EL (cell line): ENCODE measurements at places on chromosomes 3 and 15.
A peak's percentile ranks its signal among the peaks of the same experiment; 100 is the strongest.

GRCh38 chr3:11671648-11672100 lies 28.0 kb upstream of the VGLL4 start:
- DNase-seq = peak; percentile 43

GRCh38 chr3:178206521-178206920 lies 329.7 kb upstream of the KCNMB2 start:
- no peak for DNase-seq

DNA sequence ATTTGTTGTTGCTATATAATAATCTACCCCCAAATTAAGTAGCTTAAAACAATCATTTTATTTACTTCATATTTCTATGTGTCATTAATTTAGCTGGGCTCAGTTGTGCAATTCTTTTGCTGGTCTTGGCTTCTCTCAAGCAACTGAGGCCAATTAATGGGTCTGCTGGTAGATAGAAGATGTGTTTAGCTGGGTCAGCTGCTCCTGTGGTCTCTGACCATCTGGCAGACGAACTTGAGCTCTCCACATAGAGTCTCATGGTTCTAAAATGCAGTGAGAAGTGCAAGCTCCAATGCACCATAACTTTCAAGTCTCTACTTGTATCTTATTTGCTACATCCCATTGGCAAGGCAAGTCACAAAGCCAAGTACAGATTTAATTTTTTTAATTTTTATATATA lies 515.6 kb downstream of the ZIC1 start:
- no peak for DNase-seq

DNA sequence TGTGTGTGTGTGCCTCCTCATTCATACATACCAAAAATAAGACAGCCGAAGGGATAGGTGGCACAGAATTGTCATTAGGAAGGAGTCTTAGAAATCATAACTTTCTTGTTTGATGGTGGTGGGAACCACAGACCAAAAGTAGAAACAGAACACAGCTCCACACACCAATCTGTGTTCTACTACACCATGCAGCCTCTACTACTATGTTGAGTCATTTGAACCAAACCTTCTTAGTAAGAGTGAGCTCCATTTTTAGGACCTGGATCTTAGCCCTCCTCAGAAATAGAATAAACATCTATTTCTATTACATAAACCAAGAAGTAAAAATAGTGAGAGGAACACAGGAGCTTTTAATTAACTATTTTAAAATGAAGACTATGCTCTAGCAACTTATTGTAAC lies 27.9 kb upstream of the PLCH1 start:
- no peak for DNase-seq

- DNase-seq = peak; percentile 96
Measured at GRCh38 chr3:134460965-134461364, 24.8 kb downstream of the ANAPC13 start.

DNA sequence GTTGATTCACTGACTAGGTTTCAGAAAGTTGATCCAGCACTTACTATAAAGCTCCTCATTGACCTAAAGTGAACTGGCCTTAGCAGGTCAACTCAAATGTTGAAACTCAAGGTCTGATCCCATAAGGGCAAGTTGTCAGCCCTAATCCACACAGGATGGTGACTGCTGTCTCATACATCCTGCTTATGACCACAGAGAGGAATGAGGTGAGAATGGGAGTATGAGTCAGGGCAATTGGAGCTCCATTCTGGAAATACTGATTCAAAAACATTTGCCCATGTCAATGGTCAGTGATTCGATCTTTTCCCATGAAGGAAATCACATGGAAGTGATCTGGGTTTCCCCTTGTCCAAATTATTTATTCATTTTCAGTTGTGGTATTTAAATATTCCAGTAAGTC lies 78.7 kb downstream of the ZNF385D start:
- peak; percentile 84 for DNase-seq

DNA sequence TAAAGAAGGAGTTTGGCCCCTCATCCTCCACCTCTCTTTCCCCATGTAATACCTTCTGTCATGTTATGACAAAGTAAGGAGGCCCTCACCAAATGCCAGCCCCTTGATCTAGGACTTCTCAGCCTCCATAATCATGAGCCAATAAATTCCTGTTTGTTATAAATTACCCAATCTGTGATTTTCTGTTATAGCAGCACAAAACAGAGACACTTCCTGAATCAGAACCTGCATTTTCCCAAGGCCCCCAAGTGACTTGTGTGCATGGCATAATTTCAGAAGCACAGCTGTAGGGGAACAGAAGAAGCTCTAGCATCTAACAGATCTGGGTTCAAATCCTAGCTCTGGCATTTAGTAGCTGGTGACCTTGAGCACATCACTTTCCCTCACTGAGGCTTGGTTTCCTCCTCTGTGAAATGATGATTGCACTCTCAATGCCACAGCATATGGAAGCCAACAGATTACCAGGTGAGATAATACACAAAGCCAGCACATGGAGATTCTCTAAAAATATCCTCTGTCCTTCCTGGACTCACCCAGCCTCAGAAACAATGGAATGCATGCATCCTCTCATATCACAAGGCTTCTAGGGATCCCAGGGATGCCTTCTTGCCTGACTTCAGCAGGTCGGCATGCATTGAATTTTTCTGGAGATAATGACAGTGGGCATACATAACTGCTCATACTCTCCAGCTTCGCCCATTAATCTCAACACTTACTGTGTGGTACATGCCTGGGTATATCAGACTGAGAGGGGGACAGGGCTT lies 26.3 kb downstream of the TLNRD1 start:
- DNase-seq = peak; percentile 28

GRCh38 chr3:53919741-53920140 lies 28.1 kb upstream of the SELENOK start:
- no peak for DNase-seq

GRCh38 chr15:70378126-70379031 lies 280.7 kb upstream of the TLE3 start:
- DNase-seq = no peak

DNA sequence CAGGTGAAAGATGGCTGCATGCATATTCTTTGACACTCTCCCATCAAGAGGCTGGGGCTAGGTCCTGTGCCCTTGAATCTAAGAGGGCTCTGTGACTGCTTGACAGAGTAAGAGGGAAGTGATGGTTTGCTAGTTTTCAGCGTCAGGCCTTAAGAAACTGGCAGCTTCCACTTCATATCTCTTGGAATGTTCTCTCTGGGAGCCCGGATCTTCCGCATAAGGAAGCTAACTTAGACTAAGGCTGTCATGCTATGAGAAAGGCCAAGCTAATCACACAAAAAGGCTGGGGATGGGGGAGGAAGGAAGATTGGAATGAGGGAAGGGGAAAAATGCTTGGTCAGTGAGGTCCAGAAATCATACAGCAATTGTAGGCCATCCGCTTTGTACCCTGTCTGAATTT lies 50.0 kb downstream of the MB21D2 start:
- no peak for DNase-seq

DNA sequence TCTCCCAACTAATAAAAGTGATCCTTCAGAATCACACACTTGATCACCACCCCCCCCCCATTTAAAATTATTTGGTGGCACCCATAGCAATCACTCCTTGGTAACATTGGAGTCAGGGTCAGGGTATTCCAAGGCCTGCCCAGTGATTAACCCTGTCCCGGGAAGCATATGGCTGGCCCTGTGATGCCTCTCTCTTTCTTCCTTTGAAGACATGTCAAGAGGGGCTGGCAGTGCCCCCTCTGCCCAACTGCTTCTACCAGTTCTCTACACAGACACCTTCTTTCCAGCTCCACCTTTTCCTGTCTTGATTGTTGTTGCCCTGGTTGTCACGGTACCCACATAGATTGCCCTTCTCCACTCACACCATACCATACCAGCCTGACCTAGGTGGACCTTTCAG lies 30.9 kb upstream of the MANF start:
- DNase-seq = no peak
